ENCODE measurements at places on chromosomes 11 and 22. TPM values are rescaled to one million over a fixed set of nuclear protein-coding genes. Genes with fewer than 3 reads are reported as not detected.
A peak's percentile ranks its signal among the peaks of the same experiment; 100 is the strongest.

The CWF19L2 gene
- polyA plus RNA-seq: 11.8 TPM

DNA sequence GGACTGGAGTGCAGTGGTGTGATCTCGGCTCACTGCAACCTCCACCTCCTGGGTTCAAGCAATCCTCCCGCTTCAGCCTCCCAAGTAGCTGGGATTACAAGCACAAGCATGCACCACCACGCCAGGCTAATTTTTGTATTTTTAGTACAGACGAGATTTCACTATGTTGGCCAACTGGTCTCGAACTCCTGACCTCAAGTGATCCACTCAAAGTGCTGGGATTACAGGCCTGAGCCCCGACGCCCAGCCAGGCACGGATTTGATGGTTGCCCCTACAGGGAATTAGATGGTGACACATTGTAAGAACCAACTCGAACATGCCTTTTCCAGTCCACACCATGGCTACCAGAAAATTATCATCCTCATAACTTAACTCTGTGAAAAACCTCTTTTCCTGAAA lies 26.8 kb upstream of the RTL6 start:
- DNase-seq: no peak
- H3K36me3 ChIP-seq: no peaks in the 10 kb centered on the region

GRCh38 chr22:41289671-41290070 lies 3.7 kb upstream of the RANGAP1 start:
- no peaks in the 10 kb centered on the region for H3K27me3 ChIP-seq
- H3K4me3 ChIP-seq: no peak overlapping the region
- H3K27ac ChIP-seq: no peak overlapping the region
- peaks cover 3% of the 10 kb centered on the region for H3K36me3 ChIP-seq

DNA sequence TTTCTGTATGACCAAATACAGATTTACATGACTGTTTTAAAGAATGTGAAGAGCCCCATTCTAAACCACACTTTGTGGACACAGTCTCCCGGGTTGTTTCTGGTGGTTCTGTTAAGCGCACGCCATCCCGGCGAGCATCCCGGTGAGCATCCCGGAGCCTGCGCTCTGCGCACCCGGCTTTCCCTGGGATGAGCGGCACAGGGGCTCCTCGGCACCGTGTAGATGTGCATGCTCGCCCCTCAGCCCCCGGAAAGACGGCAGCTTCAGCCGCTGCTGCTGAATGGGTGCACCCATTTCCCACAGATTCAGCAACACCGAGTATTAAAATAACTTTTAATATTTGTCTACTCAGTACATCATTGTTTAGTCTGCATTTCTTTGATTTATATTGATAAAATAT lies 36.0 kb downstream of the GLB1L2 start:
- H3K27ac ChIP-seq: no peak overlapping the region
- H3K4me3 ChIP-seq: no peak overlapping the region
- peaks cover 20% of the 10 kb centered on the region for H3K36me3 ChIP-seq
- peaks cover 32% of the 10 kb centered on the region for H3K4me1 ChIP-seq

DNA sequence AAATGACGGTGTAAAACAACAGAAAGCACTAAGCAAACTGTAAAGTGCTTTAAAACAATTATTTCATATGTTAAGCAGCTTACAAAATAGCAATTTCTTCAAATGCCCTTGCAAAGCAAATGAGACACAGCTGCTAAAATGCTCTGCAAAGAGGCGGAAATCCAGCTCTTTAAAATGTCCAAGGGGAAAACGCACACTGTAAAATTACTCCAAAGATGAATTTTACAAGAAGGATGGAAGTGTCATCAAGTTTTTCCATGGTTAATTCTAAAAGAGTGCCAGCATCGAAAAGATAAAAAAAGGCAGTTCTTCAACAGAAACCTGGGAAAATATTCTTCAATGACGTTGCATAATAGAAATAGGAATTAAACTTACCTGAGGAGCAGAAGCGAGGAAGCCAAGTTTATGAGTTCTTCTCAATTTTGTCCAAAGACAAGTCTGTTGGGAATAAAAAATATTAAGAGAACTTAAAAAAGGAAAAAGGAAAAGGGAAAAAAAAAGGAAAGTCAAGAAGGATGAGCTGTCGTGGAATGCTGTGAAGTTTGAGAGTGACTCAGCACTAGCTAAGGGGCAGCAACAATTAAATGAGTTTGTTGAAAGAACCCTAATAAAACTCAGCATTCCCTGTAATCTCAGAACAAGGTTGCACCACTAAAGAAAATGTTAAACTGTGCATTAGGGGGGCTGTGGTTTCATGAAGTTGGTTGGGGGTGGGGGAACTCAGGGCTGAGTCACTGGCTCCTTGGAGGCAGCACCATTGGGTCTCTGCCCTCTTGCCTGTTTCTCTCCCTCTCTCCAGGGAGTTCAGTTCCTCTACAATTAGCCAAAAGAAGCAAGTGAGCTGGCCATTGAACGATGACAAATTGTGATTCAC lies 64.2 kb upstream of the BLID start:
- H3K36me3 ChIP-seq: no peaks in the 10 kb centered on the region
- no peak overlapping the region for H3K27ac ChIP-seq
- H3K27me3 ChIP-seq: no peaks in the 10 kb centered on the region
- no peak for DNase-seq
- no peak overlapping the region for H3K4me3 ChIP-seq
- no peaks in the 10 kb centered on the region for H3K4me1 ChIP-seq

DNA sequence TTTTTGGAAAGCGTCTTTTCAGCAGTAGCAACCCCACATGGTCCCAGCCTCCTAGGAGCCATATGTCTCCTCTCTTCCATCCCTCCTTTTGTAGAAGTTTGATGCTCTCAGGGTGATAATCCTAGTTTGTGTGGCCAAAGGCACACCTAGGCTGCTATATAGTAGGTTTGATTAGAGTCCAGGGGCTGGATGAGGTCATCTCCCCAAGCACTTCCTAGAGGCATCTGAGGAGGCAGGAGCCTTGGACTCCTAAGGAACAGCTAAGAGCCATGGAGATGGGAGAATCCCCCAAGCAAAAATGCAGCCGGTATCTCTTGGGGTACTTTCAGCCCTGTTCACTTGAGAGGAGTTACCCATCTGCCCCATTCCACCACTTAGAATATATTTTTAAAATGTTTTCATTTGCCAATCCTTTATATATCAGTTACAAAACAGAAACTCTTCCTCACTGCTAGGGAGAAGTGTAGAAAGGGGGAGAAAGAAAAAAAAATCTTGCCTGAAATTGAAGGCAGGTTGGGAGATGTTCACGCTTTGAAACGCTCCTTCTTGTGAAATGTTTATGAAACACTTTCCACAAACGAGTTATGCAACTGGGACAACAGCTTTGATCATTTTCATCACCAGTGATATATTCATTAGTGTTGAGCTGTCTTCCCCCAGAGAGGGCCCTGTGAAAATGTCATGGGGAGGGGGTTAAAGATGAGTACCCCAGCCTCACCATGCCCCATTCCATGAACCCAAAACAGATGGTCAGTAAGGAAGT lies 31.9 kb upstream of the TLCD5 start:
- H3K36me3 ChIP-seq: no peaks in the 10 kb centered on the region
- no peak overlapping the region for H3K27ac ChIP-seq
- peaks cover 2% of the 10 kb centered on the region for H3K27me3 ChIP-seq
- H3K4me3 ChIP-seq: no peak overlapping the region

DNA sequence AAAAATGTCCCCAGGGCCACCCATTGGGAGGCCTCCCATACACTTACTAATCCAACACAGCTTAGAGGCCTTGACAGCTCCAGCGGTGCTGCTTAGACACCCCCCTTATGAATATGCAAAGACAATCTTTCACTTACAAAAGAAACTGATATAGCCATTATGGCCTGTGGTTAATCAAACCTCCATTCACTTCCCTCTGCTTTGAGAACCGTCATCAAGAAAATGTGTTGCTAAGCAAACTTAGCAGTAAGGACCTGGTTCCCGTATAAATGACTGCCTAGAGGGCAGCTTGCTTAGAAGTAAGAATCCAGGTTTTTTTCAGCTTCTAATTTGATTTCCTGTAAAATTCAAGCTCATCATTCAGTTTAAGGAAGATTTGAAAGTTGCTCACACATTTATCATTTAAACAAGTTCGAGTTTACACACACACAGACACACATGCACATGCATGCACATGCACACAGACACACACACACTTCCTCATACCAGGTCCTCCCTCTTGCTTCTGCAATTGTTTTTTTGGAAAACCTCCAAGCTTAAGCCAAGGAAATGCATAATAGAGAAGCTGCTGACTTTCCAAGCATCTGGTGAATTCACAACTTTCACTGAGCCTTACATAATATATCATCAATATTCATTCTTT lies 137.7 kb upstream of the BLID start:
- no peaks in the 10 kb centered on the region for H3K4me1 ChIP-seq
- peak; percentile 87 for DNase-seq
- peak overlapping the region; percentile 20 for H3K27ac ChIP-seq
- no peak overlapping the region for H3K4me3 ChIP-seq
- H3K36me3 ChIP-seq: no peaks in the 10 kb centered on the region

GRCh38 chr11:68412593-68413475 lies 47.7 kb upstream of the PPP6R3 start:
- H3K27me3 ChIP-seq: no peaks in the 10 kb centered on the region
- no peak overlapping the region for H3K4me3 ChIP-seq
- no peak for DNase-seq
- peaks cover 75% of the 10 kb centered on the region for H3K36me3 ChIP-seq

Measured in spinal cord (tissue), 10 donors.